ENCODE measurements at places on chromosomes 6 and 20. TPM values are rescaled to one million over a fixed set of nuclear protein-coding genes. Genes with fewer than 3 reads are reported as not detected.

- no peak for DNase-seq
These were observed 206.4 kb upstream of the HDDC2 start for GRCh38 chr6:125507987-125508655.

- DNase-seq = no peak
These were observed 2.3 kb upstream of the MAS1L start for GRCh38 chr6:29490055-29490454.

Gene ANKEF1
- 7.1 TPM for total RNA-seq

GRCh38 chr20:52312132-52312729, 120.7 kb upstream of the ZFP64 start:
- peak; percentile 31 for DNase-seq

Gene SMLR1
- not detected for total RNA-seq

- DNase-seq = no peak
These were observed 136.3 kb upstream of the SLC22A23 start for GRCh38 chr6:3593161-3593560.

- DNase-seq = no peak
These were observed 487.7 kb upstream of the BTBD3 start for GRCh38 chr20:11429889-11430519.

DNA sequence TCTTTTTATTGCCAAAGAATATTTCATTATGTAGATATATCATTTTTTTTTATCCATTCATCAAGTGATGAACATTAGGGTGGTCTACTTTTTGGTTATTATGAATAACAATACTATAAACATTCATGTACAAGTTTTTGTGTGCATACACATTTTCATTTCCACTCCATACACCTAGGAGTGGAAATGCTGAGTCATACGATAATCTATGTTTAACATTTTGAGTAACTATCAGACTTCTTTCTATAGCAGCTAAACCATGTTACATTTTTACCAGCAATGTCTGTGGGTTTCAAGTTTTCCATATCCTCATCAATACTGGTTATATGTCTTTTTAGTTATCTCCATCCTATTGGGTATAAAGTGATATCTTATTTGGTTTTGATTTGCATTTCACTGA, 65.7 kb downstream of the PRSS35 start:
- DNase-seq = no peak

Gene IL17F
- total RNA-seq = not detected

Gene C20orf202
- 0.22 TPM for total RNA-seq

- DNase-seq = no peak
These were observed 465.2 kb downstream of the PHF3 start for GRCh38 chr6:64100702-64101303.

Gene APOM
- total RNA-seq = 4.3 TPM

Gene COX4I2
- total RNA-seq = not detected

DNA sequence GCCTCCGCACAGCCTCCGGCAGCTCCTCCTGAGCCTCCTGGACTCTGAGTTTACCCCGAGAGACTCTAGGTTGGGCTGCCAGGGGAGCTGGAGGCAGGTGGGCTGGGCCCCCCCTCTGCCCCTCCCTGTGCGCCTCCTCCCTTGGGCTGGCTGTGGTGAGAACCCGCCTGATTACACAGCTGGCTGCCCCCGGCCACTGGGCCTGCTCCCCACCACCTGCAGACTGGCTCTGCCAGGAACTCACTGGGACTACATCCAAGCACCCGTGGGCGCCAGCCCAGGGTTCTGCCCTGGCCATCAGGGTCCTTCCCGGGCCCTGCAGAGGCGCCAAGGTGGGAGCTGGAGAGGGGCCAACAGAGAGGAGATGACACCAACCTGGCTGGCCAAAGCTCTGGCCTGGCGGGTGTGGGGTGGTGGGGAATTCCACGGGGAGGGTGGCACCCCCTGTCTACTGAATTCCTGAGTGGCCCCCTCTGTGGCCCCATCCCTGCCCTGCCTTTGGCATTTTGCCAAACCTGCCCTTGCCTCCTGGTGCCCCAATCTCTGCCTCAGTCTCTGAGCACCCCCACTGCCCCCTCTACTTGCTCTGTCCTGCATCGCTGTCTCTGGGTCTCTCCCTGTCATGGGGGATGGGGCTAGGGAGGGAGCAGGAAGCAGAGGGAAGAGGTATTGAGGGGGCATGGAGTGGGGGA, 21.9 kb upstream of the CDH22 start:
- no peak for DNase-seq

Gene TSPYL4
- 15.3 TPM for total RNA-seq

GRCh38 chr6:44569931-44570385, 182.5 kb downstream of the CDC5L start:
- DNase-seq = no peak

DNA sequence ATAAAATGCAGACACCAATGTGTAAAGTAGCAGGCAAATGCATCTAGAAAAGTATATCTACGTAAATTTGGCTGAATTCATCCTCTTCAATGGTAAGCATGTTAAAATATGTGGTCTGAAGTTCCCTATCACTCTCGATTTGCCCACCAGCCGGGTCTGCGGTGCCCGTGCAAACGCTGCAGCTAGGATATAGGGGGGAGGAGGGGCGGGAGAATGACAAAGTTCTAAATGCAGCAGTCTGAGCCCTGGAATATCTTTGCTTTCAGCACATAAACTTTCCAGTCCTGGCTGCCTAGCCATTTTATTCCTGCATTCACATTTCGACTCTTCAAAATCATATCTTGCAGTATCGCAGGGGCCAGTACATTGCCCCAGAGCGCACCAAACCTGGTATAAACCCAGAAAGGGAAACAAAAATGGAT, 708 bp downstream of the NRN1 start:
- no peak for DNase-seq

- DNase-seq = peak; percentile 32
These were observed 728.3 kb downstream of the MAFB start for GRCh38 chr20:39960522-39961428.

DNA sequence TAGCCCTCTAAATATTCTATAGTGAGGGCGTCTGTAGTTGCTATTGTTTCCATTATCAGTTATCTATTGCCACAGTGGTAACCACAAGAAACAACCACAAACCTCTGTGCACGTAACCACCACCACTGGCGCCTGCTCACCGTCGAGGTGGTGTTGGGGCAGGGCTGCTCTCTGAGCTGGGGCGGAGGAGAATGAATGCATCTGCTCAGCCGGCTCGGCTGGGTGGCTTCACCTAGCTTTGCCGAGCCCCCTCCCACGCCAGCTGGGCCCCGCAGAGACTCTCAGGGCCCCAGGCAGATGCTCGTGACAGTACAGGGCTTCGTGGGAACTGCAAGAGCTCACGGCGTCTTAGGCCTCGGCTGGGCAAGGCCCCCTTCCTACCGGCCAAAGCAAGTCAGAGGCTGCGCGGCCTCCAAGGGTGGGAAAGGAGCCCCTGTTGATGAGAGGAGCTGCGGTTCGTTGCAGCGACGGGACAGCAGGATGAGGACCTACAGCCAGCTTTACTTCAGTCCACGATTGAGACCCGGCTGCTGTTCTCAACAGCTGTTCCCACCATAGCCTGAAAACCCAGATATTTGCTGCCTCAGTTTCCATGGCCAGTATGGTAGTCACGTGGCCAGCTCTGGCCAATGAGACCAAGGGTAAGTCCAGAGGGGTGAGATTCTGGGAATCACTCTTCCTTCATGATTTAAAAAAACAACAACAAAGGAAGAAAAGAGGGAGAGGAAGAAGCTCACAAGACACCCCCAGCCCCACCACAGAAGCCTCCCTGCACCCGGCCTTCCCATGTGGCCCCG, 120.2 kb upstream of the AFDN start:
- DNase-seq = no peak

GRCh38 chr20:24805456-24806238, 143.4 kb upstream of the CST7 start:
- DNase-seq = no peak

GRCh38 chr6:137237413-137238170, 18.4 kb upstream of the IFNGR1 start:
- no peak for DNase-seq

DNA sequence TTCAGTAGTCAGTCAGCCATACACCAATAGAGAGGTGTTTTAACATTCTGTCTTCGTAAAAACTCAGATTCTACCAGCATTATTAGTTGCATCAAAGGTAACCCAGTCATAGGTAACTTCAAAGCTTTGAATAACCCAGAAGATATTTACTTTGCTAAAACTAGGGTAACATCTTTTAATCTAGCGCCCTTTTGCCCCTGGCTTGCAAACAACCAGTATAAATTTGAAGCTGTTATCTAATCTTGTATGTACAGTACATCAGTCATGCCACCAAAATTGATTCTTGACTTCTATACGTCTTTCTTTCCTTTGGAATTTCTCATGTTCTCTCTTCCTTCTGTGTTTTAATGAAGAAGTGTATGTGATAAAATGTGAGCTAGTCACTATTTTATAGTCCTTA, 109.3 kb downstream of the LIN28B start:
- no peak for DNase-seq

- no peak for DNase-seq
These were observed 20.0 kb downstream of the PHF20 start for GRCh38 chr20:35791821-35792220.

- no peak for DNase-seq
These were observed 368.5 kb upstream of the RUNX2 start for GRCh38 chr6:44959651-44960050.

Gene THBD
- total RNA-seq = 0.34 TPM

DNA sequence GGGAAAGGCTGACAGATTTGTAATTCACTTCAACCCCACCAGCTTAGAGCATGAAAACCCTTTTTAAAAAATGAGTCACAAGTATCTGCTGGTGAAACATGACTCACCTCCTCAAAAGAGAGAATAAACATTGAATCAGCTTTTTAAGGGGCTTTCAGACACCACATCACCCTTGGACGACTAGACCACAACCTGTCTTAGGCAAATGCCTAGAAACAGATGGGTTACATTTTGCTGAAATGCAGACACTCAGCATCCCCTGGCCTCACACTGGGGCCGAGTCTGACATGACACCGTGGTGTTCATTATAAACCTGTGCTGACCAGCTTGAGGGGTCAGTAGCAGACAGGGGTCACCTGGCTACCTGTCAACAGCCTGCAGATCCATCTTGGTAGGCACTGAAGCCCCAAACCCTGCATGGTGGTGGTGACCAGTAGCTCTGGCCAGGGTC, 175.3 kb upstream of the CST7 start:
- DNase-seq = no peak

Gene SLC22A23
- 33.8 TPM for total RNA-seq

- no peak for DNase-seq
These were observed 26.4 kb upstream of the ADGRG6 start for GRCh38 chr6:142275236-142276006.

- no peak for DNase-seq
These were observed 137.9 kb downstream of the CDH26 start for GRCh38 chr20:60096166-60096565.

- DNase-seq = no peak
These were observed 23.1 kb downstream of the ACOT13 start for GRCh38 chr6:24689964-24690363.

DNA sequence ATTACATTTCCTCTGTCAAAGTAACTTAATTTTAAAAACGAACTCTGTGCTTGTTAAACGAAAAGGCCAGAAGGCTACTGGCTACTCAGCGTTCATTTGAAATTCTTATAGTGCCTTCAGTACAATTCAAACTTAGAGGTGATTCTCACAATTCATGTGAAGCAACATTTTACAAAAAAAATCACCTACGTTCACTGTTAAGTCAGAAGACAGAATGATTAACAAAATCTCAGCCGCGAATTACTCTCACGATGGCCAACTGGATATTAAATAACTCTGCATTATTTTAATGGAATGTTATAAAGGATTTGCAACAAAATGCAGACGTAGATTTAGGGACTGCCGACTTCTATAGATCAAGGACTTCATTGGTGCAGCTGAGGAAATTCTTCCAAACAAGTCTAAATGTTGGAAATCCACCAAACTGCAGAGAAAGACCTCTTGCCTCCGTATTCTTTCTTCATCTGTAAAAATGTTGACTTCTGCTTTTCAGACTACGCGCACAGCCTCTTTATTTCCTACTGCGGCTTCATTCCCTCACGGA, 1.6 kb upstream of the QKI start:
- DNase-seq = no peak

DNA sequence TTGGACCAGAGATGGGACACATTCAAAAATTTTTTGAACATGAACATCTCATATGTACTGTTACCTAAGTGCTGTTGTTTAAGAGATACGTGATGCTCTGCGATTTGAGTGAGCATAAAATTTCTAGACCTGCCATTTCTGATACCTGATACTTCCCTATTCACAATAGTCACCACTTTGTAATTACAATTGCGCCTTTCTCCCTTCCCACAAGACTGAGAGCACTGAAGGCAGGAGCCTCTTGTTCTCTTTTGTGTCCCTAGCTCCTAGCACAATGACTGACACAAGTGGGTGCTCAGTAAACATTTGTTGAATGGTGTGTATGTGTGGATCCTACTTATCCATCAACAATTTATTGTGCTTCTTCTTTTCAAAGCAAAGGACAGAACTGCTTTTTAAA, 92.8 kb upstream of the TMEM30A start:
- no peak for DNase-seq

Gene GPR63
- total RNA-seq = 7.8 TPM

- no peak for DNase-seq
These were observed 48.1 kb upstream of the GCLC start for GRCh38 chr6:53593001-53593488.

DNA sequence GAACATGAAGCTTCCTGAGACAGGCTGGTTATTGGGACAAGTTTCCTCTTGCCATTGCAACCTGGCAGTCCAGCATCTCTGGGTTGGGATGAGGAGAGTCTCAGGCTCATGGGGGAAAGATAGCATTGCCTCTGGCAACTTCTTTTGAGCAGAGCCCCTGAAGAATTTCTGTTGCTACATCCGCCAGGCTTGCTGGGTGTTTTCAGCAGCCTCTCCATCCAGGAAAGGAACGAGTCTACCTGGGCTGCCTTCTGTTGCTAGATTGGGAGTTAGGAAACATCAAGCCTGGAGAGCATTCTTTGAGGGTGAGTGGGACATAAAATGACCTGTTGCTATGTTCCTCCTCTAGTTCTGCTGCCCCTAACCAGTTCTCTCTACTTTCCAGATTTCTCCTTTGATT, 313.5 kb downstream of the RFPL4B start:
- DNase-seq = no peak

GRCh38 chr20:910132-910869, 5.8 kb downstream of the ANGPT4 start:
- DNase-seq = no peak

DNA sequence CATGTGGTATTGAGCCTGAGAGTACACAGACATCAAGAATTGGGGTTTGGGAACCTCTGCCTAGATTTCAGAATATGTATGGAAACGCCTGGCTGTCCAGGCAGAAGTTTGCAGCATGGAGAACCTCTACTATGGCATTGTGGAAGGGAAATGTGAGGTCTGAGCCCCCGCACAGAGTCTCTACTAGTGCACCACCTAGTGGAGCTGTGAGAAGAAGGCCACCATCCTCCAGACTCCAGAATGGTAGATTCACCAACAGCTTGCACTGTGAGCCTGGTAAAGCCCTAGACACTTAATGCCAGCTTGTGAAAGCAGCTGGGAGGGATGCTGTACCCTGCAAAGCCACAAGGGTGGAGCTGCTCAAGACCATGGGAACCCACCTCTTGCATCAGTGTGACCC, 658.2 kb downstream of the HACE1 start:
- DNase-seq = no peak

Gene XKR7
- 2.3 TPM for total RNA-seq

Gene KCNK5
- total RNA-seq = 41.8 TPM

GRCh38 chr6:138525355-138525754, 26.1 kb upstream of the NHSL1 start:
- no peak for DNase-seq

Gene ADGB
- not detected for total RNA-seq

GRCh38 chr20:37510226-37510625, 10.8 kb upstream of the NNAT start:
- DNase-seq = no peak

GRCh38 chr20:50514750-50515149, 4.6 kb downstream of the PTPN1 start:
- no peak for DNase-seq

Measured in WTC11 (cell line).